Fibroblast of the conjunctiva (primary cell): ENCODE measurements at places on chromosomes 1 and 21.

DNA sequence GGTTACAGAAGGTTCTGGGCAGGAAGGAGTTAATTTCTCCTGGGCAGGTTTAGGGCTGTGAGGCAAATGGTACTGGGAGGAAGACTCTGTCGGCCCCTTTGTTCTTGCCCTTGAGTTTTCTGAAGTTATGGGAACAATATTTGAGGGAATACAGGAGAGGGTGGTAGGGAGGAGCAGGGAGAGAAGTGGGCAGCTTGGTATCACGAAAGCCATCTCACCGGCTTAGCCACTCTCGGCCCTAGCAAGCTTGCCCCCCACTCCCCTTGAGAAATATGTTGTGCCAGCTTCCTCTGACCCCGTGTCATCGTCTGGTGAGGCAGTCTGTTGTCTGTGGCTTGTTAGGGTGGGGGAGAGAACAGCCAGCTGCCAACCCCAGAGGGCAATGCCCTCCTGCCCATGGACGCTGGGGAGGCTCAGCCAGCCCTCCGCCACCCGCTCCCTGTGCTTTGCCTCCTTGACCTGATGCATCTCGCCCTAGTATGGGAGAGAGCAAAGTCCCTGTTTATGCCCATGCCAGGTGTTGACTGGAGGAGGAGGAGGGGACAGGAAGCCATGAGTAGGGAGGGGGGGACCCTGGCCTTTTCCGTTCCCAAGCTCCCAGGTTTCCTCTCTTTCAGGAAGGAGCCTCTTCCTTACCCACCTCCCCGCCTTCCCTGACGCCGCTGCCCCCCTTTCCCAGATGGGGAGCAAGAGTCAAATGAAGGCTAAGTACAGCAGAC lies 1.2 kb downstream of the EFNA1 start:
- no peak for DNase-seq

DNA sequence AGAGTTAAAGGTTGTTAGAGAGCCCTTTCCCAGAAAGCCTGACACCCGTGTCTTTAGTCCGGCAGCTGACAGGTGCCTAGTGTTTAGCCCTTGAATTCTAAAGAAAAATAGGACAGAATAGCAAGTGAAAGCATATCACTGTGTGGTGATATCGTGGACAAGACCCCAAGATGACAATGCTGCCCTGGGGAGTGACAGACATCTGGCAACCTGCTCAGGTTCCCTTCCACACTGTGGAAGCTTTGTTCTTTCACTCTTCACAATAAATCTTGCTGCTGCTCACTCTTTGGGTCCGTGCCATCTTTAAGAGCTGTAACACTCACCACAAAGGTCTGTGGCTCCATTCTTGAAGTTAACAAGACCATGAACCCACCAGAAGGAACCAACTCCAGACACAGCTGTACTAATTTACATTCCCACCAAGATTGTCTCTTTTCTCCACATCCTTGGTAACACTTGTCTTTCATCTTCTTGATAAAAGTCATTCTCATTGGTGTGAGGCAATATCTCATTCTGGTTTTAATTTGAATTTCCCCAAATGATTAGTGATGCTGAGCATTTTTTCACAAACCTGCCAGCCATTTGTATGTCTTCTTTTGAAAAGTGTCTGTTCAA lies 107.6 kb upstream of the SGIP1 start:
- no peak for DNase-seq

GRCh38 chr1:211619033-211619996 lies 40.4 kb upstream of the SLC30A1 start:
- no peak for DNase-seq

DNA sequence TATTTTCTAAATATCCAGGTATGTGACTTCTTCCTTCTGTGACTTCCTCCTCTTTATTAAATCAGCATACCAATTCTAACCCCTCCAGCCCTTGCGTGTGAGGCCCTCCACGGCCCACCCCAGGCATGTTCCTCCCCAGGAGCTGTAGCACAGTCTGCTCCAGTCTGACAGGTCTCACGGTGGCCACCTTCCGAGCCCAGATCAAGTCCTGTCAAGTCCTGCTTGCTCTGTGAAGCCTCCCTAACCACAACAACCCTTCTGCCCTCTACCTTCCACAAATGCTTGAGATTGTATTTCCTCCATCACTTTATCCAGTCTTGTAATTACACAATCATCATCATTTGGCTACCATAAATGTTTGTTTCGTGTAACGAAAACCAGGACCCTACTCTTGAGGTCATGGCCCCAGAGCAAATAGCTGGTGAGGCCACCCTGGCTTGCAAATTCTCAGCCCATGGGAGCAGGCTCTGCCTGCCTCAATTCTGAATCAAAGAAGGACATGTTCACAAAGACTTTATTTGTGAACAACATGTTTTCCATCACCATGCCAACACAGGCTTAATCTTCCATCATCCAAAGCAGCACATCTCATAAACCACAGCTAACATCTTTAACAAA lies 33.0 kb upstream of the S100A7 start:
- DNase-seq, result no peak

DNA sequence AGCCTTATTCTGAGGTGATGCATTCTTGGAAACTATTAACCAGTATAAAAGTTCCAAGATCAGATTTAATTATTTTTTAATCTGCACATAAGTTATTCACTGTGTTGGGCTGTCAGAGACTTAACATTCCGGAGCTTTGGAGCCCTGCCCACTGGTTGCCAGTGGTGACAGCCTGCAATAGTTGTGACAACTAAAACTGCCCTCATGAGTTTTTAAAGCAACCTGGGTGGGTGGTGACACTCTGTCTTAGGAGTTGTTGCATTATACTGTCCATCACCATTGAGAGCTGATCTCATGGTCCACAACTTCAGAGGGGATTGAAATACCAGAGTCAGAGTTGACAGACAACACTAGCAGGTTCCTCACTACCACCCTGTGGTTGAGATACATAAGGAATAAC lies 653.9 kb upstream of the USP24 start:
- DNase-seq, result no peak

DNA sequence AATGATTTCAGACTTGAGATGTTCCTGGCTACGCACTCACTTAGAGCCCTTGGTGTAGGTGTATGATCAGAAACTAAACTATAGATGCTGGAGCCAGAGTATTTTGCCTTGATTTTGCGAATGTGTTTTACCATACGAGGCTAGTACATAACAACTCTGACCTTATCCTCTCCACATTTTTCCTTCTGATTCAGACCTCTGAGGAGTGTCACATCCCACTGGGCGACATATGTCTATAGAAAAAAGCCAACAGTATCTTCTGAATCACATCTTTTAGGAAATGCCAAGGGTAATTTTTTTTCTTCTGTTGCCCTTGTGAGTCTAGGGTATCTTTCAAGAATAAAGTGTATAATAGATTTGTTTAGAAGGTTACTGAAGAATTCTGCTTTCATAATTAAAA lies 49.6 kb downstream of the AK4 start:
- DNase-seq, result no peak

DNA sequence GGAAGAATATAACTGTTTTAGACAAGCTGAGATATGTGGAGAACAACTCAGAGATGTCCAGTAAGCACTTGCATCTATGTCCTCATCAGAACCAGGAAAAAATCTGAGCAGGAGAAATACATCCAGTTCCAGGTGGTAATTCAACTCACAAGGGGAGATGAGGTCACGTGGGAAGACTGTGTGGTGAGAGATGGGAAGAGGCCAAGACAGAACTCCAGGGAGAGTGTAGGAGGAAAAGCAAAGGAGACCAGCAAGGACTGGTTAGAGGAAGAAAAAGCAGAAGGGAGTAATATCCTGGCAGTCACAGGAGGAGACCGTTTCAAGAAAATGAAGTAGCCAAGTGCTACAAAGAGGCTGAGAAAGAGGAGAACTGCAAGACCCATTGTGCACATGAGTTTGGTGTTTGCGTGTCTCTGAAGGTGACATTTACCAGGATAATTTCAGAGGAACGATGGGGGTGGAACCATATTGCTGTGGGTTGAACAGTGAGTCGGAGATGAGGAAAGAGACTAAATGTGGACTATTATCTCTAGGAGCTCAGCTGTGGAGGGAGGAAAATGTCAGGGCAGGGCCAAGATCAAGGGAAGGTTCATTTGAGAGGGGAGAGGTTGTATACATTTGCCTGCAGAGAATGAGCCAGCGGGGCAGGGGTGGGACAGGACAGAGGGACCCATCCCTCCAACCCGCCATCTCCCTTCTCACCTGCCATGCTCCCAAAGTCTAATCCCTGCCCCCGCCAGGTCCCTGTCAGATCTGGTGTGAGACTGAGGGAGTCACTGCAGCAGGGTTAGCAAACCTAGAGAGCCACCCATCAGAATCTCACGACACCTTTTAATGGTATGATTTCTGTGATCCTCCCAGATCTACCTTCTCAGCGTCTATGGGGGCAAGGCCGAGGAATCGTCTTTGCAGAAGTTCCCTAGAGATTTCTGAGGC lies 24.9 kb downstream of the SUSD4 start:
- no peak for DNase-seq

DNA sequence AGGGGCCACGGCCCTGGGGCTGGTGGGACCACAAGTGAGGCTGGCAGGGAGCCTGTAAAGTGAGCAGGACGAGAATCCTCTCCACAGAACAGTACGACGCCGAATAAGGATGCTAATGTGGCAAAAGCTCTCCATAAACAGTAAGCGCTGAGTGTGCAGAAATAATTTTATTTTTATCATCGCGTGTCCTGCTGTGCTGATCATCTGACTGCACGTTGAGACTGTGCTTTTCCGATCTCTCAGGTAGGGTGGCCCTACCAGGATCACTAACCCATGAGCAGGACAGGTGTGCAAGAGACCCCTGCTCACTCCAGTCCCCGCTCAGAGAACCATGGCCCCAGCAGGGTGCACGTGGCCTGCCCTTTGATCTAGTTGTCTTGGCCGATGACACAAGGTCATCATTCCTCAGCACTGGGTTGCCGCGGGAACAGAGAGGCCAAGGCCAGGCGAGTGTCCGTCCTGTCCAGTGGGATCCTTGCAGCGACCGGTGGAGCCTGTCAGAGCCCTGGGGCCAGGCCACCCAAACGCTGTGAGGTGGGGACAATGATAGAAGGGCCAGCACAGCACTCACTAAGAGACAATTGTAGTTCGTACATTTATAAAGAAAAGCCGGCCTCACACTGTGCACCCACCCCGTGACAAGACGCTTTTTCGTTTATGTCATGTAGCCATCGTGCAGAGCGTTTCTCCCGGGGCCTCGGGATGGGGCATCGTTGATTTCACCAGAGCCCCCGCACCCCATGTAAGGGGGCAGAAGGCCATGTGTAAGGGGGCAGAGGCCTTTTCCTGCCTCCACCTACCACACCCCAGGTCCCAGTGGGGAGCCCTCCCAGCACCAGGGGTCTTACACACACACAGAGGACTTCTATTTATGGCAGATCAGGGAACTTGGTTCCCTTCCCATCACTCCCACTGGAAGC lies 52.7 kb upstream of the ADARB1 start:
- no peak for DNase-seq

DNA sequence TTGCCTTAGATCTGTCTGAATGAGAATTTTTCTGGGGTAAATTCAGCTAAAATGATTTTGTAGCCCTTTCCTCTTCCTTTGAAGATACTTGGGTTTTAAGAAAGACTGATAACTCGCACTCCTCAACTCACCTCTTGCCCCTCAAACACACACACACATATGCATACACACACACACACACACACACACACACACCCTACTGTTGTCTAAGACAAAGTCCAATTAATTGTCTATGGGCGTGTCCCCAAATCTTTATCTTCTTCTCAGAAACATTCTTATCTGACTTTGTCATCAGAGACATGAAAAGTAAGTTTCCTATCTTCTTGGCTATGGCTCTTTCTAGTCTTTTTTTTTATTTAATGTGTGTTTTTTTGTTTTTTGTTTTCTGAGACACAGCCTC lies 36.1 kb upstream of the SMYD2 start:
- no peak for DNase-seq

GRCh38 chr1:155899683-155900082 lies 11.5 kb downstream of the RIT1 start:
- no peak for DNase-seq

DNA sequence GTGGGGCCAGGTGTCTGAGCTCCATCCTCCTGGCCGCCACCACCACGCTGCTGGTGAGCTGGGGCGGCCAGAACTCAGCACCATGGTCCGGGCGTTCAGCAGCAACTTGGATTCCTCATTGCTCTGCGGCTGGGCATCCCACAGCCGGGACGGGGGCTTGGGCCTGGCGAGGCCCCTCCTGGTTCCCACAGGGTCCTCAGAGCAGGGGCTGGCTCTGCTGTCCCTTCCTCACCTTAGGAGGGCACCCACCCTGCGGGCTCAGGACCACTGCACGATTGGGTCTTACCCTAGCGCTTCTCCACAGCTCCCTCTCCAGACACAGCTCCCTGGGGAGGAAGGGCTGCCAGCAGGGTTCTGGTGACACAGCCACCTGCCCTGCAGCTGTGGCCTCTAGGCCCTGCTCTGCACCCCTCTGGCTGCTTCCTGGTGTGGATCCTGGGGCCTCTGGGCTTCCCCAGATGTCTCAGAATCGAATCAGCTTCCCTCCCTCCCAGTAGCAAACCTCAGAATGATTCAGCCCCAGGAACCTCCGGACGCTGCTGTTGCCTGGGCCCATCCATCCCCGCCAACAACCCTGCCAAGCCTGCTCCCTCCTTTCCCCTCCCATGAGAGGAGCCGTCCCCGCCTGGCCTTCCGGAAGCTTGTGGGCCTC lies 25.0 kb downstream of the CRYAA start:
- no peak for DNase-seq

- DNase-seq, result no peak
Observed at GRCh38 chr1:171841931-171842761, 848 bp downstream of the DNM3 start.

GRCh38 chr1:104878203-104878909 lies 1128.7 kb downstream of the AMY1C start:
- no peak for DNase-seq

DNA sequence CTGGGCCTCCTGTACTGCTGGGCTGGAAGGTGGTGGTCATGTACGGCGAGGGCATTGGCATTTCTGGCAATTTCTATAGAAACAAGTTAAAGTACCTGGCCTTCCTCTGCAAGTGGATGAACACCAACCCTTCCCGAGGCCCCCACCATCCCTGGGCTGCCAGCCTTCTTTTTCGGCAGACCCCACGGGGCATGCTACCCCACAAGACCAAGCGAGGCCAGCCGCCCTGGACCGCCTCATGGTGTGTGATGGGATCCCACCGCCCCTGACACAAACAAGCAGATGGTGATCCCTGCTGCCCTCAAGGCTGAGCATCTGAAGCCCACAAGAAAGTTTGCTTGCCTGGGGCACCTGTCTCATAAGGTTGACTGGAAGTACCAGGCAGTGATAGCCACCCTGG lies 76.0 kb downstream of the NFASC start:
- no peak for DNase-seq

GRCh38 chr1:86712088-86712860 lies 7.9 kb downstream of the SH3GLB1 start:
- no peak for DNase-seq
